Hippocampal formation (tissue), 2 donors: ENCODE measurements at places on chromosomes 13 and 19.

GRCh38 chr19:47699360-47699917 lies 13.8 kb upstream of the EHD2 start:
- DNase-seq, result no peak

DNA sequence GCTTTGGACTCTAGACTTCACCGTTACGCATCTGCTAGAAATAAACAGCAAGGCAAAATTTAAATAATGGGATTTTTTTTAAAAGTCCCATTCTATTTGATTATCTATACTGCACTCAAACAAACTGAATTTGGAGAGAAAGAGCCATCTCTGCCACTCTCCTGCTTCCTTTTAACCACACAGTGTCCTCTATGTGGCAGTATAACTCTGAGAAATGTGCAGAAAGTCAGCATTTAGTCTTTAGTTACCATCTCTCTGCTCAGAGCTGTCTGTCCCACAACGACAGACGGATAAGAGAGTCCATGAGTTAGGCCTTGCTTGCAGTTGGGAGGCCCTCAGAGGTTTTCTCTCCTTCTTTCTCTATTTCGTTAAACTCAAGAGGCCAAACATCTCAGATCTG lies 21.2 kb downstream of the CCNA1 start:
- no peak for DNase-seq

DNA sequence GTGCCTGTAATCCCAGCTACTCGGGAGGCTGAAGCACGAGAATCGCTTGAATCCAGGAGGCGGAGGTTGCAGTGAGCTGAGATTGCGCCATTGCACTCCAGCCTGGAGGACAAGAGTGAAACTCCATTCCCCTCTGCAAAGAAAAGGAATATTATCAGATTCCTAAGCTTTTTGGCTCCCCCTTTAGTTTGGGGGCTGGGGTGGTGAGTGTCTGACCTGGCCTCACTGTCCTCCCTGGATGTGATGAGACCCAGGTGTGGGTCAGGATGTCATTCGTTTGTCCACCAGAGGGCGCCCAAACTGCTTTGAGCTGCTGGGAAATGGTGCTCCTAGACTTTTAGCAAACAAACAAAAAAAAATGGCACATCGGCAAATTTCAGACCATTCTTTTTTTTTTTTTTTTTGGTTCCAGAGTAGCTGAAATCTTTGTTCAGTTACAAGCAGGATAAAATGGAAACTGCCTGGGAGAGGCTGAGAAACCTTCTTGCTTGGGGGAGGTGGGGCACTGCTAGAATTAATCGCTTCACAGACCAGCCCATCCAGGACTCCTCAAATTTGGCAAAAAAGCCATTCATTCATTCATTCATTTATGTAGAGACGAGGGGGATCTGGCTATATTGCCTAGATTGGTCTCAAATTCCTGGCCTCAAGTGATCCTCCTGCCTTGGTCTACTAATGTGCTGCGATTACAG lies 29.4 kb downstream of the SPC24 start:
- peak; percentile 54 for DNase-seq

DNA sequence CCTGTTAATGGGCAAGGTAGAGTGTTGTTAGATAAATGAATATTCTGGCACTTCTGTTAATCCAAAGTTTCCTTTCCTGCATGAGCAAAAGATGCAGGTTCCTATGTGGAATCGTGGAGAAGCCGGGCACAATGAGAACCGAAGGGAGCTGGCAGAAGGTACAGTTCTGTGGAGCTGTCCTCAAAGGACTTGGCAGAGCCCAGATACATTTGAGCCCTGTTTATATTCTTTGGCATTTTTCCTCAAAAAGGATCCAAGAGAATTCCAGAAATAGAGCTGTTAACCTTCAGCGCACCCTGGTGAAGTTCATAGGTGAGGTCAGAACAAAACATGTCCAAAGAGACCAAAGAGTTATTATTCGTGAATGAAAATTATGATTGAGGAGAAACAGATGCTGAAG lies 4.0 kb upstream of the DLEU7 start:
- DNase-seq, result no peak

DNA sequence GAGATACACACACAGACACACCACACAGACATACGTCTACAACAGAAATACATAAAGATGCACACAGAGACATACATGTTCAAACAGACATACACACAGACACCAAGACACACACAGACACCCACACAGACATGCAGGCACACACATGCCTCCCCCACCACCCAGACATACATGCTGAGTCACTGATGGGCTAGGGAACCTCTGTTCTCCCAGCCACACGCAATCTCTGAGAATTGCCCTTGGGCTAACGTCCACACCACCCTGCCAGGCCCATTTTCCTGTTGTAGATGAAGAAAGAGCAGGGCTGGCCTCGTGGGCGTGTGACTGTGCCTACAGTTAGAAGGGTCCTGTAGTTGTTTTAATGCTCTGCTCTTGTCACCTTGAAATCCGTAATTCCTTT lies 261.9 kb downstream of the KCNRG start:
- DNase-seq, result no peak

DNA sequence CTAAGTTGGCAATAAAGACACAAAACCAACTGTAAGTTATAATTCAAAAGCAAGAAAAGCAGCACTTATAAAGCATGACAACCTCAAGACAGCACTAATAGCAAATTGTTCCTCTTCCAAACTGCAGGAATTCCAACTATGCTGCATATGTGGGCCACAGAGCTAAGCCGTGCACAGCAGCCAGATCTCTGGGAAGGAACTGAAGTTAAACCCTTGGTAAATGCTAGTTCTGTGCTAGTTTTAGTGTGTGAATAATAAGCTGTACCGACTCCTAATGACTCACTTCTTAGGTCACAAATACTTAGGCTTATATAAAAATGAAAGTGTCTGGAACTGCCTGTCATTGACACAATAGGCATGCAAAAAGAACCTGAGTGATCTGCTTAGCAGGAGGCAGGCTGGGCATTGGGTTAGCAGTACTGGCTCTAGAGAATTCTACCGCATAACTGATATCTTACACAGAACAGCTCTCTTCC lies 21.2 kb upstream of the GTF3A start:
- no peak for DNase-seq

GRCh38 chr19:39937787-39938186 lies 3.4 kb upstream of the FCGBP start:
- no peak for DNase-seq

DNA sequence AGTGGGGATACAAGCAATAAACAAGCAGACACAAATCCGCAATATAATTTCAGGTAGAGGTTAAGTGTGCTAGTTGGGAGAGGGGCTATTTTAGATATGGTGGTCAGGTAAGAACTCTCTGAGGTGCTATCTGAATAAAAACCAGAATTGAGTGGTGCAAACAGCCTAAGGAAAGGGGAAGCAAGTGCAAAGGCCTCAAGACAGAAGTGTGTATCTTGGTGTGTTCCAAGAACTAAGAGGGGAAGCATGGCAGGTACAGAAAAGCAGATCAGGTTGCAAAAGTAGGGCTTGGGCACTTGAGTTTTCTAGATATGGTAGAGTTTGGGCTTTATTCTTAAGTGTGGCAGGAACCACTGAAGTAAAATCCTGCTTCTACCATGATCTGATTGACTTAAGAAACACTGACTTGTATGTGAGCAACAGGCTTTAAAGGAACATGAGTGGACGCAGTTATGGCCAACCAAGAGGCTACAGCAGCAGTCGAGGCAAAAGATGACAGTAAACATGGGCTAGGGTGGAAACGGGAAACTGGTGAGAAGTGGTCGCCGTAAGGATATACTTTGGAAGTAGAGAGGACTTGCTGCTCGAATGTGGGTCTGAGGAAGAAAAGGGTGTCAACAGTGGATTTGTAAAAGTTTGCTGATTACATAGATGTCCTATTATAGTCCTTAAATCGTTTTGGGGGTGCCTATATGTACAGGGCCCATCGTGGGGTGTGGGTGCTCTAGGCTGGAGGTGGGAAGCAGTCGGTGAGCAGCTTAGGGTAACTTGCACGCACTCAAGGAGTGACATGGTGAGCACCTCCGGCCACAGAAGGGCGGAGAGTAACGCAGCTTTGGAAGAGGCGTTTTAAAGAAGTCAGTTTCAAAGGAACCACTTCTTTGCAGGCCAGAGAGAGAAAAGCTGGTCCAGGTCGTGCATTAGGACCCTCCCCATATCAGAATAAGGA lies 677 bp downstream of the TGDS start:
- no peak for DNase-seq

DNA sequence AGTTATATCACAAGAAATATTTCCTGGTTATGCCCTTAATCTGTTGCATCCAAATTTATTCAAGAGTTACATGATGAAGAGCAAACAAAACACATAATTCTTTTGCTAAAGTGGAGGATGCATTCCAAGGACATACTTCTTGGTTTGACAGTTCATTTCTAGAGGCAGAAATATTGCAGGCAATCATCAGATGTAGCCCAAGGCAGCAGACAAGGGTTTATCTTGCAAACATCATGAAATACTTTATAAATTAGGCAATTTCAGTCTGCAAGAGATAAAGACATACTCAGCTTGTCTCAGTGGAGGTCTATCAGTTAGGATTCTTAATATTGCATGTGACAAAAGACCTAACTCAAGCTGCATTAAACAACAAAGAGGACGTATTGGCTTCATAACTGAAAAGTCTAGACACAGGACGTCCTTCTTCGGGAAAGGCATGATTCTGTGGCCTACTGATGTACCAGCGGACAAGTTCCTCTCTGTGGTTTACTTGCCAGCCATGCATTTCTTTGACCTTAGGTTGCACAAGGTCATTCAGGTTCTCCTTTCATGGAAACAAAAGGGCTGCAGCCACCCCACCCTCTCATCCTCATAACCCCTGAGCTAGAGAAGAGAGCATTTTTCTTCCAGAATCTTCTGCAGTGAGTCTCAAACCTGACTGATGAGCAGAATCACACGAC lies 204.1 kb downstream of the KATNAL1 start:
- no peak for DNase-seq

DNA sequence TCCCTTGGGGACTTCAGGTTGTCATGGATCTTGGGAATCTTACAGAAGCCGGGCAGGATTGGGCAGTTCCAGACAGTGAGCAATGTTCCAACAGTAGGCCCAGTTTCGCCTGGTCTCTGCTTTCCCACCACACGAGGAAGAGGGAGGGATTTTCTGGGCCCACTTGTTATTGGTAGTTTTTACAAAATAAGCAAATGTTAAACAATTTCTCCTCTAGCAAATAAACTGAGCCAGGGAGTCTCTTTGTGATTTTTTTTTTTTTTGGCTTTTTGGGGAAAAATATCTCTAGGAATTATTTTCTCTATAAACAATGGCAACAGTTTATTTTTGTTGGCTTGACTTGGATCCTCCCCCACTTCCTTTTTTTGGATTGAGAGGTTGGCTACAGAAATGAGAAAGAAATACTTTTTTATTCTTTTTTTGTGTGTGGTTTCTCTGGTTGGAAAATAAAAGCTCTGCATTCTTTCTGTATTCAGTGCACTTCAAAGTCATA lies 89.3 kb downstream of the TM9SF2 start:
- no peak for DNase-seq

DNA sequence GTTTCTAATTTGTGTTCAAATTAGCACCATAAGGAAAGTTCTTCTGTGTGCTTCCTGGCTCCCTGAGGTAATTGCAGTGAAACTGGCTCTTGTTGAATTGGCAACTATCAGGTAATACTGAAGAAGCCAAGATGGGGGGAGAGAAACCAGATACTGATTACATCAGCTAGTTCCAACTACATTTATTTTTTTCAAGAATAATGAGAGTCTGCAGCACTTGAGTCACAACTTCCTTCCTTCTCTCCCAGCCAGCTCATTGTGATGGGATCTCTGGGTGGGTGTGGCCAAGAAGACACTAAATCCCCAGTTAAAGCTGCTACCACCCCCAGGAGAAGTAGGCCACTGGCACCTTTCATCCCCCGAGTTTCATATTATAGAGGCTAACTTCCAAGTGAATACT lies 100.7 kb upstream of the RXFP2 start:
- no peak for DNase-seq

DNA sequence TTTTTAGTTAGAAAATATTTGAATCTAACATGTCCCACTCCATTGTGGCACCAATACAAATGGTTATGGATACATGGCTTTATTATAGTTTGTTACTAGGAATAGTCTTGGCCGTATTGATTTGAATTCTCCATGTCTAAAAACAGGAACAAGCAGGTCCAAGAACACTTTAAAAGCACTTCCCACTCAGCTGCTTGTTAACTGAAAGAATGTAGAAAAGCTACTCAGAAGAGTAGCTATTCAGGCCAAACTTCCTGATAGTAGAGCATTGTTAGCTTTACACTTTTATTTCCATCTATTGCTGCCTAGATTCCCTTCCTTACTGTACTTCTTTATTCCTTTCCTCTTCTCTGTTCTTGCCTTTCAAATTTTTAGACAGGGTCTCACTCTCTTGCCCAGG lies 6.9 kb downstream of the PIBF1 start:
- DNase-seq, result no peak

DNA sequence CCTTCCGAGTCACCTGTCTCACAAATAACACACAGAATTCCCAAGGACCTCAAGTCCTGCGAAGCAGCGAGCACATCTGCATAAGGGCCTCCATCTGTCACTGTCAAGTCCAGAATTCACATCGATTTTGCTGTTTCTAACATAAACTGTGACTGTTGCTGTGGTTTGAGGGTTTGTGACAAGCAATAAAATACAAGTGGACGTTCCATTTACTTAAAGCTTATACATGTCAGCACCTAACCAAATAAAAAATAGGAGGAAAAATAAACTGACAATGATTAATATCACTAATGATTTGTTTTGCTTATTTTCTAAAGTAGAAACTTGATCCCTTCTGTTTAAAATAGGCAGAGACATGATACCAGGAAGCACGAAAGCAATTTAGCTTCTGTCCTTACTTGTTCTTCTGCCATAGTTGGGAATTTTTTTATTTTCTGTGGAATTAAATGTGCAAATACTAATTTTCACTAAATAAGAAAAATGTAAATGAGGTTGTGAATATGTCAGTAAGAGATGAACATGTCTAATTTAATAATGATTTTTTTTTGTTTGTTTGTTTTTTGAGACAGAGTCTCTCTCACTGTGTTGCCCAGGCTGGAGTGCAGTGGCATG lies 279.1 kb downstream of the FGF9 start:
- DNase-seq, result no peak

DNA sequence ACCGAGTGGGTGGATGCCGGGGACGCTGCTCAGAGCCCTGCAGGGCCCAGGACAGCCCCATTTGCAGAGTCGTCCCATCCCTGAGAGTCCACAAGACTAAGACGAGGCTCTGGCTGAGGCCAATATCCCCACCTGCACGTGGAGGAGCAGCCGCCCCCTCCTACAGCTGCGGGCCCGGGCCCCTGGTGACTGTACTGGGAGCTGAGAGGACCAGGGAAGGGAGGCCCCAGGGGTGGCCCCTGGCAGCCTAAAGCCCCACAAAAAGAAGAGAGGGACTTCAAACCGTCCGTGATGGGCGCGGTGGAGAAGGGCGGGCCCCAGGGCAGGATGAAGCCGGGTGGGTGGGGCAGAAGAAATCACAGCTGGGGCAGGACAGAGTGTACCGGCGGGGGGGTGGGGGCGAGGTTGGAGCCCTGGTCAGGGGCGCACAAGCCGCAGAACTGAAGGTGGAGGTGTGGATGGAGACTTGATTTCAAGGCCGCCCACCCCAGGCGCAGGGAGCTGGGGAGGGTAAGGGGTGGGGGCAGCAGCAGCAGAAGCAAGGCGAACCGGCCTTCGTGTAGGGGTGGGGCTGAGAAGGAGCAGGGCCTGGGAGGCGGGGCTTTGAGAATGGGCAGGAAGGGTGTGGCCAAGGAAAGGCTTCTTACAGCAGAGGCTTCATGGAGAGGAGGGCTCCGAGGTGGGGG lies 12.9 kb downstream of the CFD start:
- DNase-seq, result no peak
